ENCODE measurements at places on chromosomes 5 and 9.

GRCh38 chr9:10875752-10876151 is 262.9 kb upstream of the PTPRD start:
- no peak for DNase-seq

- DNase-seq = no peak
Observed at GRCh38 chr9:5838884-5839571, 6.1 kb upstream of the ERMP1 start.

- DNase-seq = no peak
Observed at GRCh38 chr5:154435226-154435625, 10.6 kb upstream of the SAP30L start.

DNA sequence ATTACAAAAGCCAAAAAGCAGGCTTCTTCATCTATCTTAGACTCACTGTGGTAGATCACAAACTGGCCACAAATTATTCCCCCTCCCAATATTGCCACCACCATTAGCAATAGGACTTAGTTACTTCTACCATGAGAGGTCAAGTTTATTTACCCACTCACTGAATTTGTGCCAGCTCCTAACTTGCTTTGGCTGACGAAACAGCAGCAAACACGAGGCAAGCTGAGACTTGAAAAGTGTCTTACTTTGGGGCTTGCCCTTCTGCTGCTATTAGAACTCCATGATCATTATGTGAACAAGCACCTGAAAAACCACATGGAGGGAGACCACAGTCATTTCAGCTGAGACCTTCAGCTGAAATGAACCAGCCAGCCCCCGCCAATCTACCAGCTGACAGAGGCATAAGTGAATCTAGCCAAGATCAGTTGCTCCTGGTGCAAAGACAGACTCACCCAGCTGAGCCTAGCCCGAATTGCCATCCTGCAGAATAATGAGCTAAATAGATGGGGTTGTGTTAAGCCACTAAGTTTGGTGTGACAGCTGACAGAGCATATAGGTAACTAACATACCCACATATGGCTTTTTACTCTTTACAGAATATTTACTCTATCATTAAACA is 5.7 kb downstream of the WDR41 start:
- no peak for DNase-seq

DNA sequence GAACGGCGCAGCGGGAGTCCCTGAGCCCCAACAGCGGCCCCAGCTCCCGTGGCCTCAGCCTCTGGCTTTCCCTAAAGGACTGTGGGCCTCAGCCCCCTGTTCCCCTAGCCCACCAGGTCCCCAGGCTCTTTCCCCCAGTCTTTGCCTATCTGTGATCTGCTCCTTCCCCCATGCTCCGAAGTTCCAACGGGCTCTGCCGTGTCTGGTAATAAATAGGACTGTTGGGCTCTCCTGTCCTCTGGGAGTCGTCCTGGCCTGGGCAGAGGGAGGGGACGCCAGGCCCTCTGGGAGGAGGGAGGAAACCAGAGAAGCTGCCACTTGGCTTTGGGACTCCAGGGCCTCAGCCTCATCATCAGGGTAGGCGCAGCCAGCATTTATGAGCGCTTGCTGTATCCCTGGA is 28.1 kb downstream of the ADGRD2 start:
- no peak for DNase-seq

- no peak for DNase-seq
Observed at GRCh38 chr9:107275530-107275929, 7.5 kb upstream of the RAD23B start.

DNA sequence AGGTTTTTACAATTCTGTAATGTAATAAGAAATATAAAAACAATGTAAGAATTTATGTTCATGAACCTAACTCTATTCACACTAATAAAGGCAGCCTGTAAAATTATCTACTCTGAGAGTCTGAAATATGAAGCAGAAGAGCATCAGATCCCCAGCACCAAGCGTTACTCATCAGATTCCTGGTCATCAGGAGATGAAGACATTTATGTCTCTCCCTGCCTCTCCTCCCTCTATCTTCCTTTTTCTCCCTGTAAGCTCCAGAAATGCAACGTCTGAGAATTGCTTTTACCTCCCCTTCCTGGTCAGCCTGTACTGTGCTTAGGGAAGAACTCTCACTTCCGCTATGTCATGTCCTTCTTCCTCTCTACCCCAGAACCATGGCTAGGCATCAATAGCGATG is 114.4 kb upstream of the SLIT3 start:
- no peak for DNase-seq

DNA sequence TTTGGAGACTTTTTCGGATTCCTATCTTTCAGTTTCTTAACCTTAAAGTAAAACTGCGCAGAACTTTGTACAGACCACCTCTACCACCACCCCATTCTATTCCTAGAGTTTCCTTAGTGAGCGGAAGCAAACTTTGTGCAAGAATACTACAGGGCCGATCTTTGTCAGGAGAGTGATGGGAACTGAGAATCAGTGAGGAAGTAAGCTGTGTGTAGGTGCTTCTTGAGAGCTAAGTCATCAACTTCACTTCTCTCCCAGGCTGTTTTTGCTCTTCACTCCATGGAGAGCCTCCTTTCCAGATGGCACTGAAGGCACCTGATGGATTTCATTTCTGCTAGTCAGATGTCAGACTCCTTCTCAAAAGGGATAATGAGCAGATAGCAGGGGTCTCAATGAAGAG is 127.3 kb downstream of the SPATA31D1 start:
- no peak for DNase-seq

DNA sequence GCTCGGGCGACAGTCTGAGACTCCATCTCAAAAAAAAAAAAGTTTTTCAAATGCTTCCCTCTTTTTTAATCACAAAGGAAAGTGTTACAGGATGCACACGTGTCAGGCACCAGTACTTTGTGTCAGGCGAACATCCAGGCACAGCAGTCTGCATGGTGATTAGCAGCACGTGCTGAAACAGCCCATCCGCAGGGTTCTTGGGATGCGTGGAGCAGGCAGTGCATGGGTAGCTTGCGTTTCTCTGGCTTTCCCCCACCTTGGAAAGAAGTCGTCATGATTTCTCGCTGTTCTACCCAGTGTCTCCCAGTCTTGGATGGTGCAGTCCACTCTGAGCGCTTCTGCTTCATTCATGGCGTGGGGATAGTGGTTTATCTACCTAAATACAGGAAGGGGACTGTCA is 35.4 kb downstream of the GPR107 start:
- no peak for DNase-seq

- DNase-seq = no peak
Observed at GRCh38 chr5:147483188-147483790, 26.6 kb downstream of the DPYSL3 start.

- no peak for DNase-seq
Observed at GRCh38 chr5:131139321-131139720, 25.7 kb downstream of the HINT1 start.

GRCh38 chr9:104339692-104340091 is 164.4 kb upstream of the OR13F1 start:
- no peak for DNase-seq

DNA sequence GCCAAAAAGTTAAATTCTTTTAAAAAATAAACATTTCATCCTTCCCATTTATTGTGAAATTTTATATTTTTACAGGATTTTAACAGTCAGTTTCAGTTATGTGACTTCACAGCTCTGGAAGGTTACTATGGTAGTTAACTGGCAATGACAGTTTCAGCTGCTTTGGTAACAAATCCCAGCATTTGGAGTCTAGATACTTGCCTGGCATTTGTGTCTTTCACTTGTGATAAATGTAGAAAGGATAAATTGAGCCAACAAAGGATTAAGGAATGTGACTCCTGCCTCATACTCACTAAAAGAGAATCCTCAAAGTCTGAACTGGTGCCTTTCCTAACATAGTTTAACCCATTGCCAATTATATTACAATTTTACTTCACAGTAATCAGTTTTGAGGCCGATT is 315.5 kb downstream of the FER start:
- no peak for DNase-seq

- no peak for DNase-seq
Observed at GRCh38 chr5:125848751-125849150, 574.5 kb upstream of the GRAMD2B start.

GRCh38 chr5:103706939-103707682 is 144.5 kb upstream of the NUDT12 start:
- no peak for DNase-seq

DNA sequence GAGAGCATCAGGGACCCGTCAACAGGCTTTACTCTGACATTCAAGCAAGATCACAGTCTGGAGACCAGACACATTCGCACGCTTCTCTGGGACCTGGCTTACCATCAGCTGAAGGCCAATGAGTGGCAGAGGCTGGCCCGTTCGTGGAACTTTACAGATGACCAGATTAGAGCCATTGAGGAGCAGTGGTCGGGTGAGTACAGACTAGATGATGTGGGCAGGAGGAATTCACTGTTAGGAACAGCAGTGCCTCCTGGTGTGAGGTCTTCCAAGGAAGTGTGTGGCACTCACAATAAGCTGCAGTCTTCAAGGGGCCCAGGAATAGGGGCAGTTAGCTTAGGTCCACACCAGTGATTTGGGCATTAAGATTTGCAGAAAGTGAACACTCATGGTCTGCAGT is 50.4 kb downstream of the POC5 start:
- no peak for DNase-seq

- DNase-seq = no peak
Observed at GRCh38 chr5:92944903-92945604, 636.0 kb downstream of the NR2F1-AS1 start.

DNA sequence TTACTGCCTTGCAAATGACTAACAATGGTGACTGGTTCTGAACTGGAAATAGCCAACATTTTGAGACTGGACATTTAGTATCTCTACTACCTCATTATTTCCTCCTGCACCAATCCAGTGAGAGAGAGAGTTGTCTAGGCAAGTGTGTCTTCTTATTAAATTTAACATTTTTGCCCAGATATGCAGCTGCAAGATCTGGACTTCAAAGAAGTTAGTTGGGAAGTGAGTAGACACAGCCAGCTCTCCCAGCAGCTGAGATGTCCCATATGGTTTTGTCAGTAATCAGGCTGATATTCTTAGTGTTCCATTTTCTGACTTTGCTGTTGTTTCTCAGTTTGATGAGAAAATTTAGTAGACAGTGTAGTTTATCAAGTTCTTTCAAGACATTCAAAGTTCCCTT is 1778.8 kb upstream of the CDH6 start:
- no peak for DNase-seq

DNA sequence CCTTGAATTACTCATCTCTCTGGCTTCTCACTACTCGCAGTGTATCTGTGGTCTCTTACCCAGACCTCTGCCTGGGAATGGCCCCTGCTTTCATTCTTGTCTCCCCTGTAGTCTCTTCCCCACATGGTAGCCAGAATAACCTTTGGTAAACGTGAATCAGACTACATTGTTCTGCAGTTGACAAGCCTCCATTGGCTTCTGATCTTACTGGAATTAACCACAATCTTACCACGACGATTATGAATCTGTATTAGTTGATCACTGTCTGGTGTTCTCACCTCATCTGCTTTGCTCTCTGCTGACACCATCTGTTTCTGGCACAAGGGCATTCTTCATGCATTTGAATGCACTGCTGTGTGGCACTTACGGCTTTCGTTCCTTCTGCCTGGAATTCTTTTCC is 781.2 kb downstream of the MTRR start:
- DNase-seq = no peak

- no peak for DNase-seq
Observed at GRCh38 chr9:98755006-98755618, 41.2 kb downstream of the ANKS6 start.

DNA sequence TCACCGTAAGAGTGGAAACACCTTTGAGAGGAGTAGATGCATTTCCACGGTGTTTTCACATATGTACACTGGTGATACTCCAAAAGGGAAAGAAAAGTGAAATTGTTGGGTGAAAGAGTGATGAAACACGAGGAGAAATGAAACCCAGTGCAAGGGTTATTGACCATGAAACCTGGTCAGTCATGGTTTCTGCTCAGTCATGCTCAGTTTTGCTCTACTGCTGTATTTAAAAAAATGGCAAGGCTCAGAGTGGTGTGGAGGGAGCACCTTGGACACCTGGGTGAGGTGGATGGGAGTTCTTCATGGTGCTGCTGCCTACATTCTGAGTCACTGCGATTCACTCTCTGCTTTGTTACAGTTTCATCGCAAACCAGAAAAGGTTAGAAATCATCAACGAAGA is 32.3 kb downstream of the NTRK2 start:
- no peak for DNase-seq

DNA sequence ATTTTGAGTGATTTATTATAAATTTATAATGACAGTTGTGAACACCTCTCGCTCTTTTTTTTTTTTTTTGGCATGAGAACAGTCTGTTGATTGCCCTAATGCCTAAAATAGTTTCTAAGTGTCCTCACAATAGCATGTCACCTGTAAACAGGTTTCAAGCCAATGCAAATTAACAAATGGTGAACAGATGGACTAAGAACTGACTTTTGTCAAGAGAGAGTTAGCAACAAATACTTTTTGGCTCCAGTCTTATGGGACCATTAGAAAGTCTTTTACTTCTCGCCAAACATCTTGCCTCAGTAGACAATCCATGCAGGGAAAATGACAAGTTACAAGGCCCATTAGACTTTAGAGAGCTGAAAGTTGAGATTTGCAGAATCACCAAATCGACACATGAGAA is 67.8 kb downstream of the MED27 start:
- DNase-seq = no peak

DNA sequence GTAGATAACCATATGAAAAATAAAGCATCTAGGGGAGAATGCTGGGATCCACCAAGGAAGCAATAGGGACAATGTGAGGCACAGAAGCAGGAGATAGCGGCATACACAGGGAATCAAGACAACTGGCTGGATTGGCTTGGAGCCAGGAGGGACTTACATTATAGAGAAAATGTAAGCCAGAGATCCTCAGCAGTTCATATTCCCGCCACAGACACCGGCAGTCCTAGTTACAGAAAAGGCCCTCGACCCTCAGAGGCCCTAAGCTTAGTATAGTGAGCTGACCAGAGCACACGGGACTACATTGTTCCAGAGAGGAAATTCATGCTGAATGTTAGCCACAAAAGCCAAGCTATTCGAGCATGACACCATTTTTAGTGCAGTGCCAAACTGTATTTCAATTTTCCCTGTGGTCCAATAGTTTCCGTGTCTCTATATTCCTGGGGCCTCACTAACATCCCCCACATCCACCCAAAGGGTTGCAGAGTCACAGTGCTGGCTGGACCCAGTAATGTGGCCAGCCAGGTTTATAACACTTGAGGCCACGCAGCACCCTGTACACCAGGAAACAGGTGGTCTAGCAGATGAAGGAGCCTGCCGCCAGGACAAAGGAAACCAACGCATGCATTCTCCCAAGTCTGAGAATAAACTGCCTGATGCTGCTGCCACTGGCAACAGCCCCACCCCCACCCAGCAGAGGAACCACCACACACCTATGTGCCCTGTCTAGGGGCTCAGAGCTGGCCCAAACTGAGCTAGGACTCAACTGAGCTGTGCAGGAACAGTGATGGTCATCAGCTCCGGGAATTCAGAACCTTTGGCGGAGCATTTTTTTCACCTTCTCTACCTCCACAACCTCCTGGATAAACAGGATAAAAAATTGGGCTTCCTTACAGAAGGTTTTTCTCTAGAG is 693.2 kb upstream of the CHD1 start:
- DNase-seq = no peak

DNA sequence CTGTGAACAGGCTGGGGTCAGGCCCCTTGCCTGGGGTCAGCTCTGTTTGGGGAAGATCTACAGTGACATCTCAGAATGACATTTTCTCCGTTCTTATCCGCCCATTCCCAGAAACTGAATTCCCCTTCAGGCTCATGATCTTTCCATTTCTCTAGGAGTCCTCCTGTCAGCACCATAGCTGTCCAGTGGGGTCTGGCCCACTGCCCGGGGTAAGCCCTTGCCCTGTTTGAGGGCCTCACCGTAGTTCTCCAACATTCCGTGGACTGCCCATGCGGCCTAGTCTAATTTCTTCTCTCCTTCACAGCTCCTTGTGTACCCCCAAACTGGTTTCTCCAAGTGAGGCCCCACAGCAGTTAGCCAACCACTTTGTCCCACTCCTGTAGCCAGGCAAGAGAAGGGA is 68.4 kb downstream of the ENTREP1 start:
- no peak for DNase-seq

- DNase-seq = no peak
Observed at GRCh38 chr5:30804739-30805505, 388.6 kb upstream of the CDH6 start.
